ENCODE measurements at places on chromosomes 2 and 18. TPM values are rescaled to one million over a fixed set of nuclear protein-coding genes. Genes with fewer than 3 reads are reported as not detected.

DNA sequence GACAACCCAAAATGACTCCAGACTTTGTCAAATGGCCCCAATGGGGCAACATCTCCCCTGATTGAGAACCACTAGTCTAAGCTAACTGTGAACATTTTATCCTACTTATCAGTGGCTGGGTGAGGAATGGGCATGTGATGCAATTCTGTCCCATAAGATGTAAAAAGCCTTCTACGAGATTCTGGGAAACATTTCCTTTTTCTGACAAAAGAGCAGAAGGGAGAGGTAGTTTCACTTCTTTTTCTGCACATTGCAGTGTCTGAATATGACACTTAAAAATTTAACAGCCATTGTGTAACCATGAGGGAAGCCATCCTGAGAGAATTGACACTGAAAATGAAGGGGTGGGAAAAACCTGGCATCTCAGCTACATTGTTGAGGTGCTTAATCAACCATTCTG is 17.3 kb upstream of the MARCHF4 start:
- H3K27ac ChIP-seq, result no peak overlapping the region
- H3K4me1 ChIP-seq, result peaks cover 12% of the 10 kb centered on the region
- H3K36me3 ChIP-seq, result no peaks in the 10 kb centered on the region
- no peak overlapping the region for H3K4me3 ChIP-seq
- no peaks in the 10 kb centered on the region for H3K27me3 ChIP-seq

KIF1A gene
- total RNA-seq, result 41.1 TPM

SERPINB4 gene
- not detected for total RNA-seq

GRCh38 chr2:165743442-165743841 is 50.6 kb downstream of the GALNT3 start:
- no peaks in the 10 kb centered on the region for H3K36me3 ChIP-seq
- no peak for DNase-seq
- no peak overlapping the region for H3K4me3 ChIP-seq
- no peaks in the 10 kb centered on the region for H3K4me1 ChIP-seq
- H3K27me3 ChIP-seq, result no peaks in the 10 kb centered on the region

DNA sequence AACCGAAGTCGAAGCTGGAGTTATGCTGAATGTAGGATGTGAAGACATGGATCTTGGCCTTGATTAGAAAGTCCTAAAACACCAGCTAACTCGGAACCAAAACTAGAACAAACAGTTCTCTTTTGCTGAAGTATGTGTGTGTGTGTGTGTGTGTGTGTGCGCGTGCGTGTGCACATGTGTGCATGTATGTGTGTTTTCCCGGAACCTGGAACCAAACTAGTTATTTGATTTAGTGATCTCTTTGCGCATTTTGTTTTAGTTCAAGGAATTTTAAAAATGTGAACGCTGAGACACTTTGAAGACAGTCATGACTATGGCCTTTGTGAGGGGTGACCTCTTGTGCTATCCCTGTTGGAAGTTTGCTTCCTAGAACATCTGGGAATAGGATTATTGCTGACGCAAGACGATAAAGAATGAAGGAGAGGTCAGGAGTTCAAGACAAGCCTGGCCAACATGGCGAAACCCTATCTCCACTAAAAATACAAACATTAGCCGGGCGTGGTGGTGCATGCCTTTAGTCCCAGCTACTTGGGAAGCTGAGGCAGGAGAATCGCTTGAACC is 23.8 kb downstream of the FHL2 start:
- no peak for DNase-seq
- no peaks in the 10 kb centered on the region for H3K27me3 ChIP-seq
- no peak overlapping the region for H3K4me3 ChIP-seq
- H3K36me3 ChIP-seq, result no peaks in the 10 kb centered on the region

- H3K27me3 ChIP-seq, result no peaks in the 10 kb centered on the region
- H3K36me3 ChIP-seq, result no peaks in the 10 kb centered on the region
- no peak overlapping the region for H3K4me3 ChIP-seq
- DNase-seq, result no peak
Measured at GRCh38 chr2:213172641-213173040, 21.2 kb upstream of the IKZF2 start.

MYO5B gene
- total RNA-seq, result 6.7 TPM

Measured in neural progenitor cell (in vitro differentiated cells).